IPS DF 6.9 (cell line): ENCODE measurements at places on chromosomes 12 and 14.
A peak's percentile ranks its signal among the peaks of the same experiment; 100 is the strongest.

DNA sequence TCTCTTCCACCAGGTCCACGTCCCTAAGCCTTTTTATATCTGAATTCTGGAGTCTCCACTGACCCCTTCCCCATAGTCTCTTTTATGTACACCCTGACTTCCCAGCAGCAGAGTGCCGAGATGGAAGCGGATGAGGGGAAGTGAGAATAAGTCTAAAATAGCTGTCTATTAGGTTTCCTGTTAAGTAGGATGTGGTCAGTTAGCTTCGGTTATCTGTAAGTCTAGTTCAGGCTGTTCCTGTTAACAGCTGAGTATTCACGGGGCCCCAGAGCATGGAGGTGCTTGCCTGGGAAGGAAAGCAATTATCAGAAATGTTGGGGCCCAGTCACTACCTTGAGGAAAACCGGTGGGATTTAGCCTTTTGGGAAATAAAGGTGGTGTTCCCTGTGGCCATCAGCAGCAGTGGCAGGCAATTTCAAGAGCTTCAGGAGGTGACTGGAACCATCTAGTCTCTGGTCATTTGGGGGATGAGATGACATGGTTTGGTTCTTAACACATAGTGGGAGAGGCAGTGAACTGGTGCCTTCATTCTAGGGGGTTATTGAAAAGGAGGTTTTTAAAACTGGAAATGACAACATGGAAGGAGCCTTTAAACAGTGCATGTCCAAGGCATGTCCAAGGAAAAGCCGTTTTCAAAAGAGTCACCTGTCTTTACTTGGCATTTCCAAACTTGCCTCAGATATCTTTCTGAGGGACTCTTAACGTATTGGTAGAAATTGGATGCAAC, 21.8 kb downstream of the CHST11 start:
- H3K27ac ChIP-seq, result no peak overlapping the region
- no peak overlapping the region for H3K4me3 ChIP-seq
- H3K4me1 ChIP-seq, result no peaks in the 10 kb centered on the region
- H3K36me3 ChIP-seq, result no peaks in the 10 kb centered on the region
- H3K27me3 ChIP-seq, result no peaks in the 10 kb centered on the region

DNA sequence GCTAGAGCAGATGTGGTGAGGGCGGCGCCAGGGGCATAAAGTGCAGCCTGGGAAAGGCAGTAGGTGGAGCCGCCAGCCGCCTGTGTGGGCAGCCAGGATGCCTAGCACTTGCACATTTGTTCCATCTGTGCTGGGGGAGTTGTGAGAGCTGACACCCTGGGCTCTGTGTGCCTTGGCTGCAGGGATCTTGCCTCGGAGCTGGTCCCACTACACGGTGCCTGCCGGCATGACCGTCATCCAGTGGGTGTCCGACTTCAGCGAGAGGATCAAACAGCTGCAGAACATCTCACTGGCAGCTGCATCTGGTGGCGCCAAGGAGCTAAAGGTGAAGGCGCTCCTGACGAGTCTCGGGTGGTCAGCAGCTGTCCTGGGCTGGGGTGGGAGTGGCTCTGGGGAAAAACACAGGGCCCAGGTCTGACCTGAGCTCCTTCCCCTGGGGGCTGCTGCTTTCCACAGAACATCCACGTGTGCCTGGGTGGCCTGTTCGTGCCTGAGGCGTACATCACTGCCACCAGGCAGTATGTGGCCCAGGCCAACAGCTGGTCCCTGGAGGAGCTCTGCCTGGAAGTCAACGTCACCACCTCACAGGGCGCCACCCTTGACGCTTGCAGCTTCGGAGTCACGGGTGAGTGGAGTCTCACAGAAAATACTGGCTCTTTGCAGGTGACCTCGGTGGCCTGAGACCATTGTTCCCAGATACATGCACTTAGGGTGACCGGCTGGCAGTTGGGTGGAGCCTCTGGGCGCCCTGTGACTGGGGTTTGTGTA, 37.4 kb downstream of the HSP90AA1 start:
- H3K4me3 ChIP-seq, result no peak overlapping the region
- no peak for DNase-seq
- no peak overlapping the region for H3K27ac ChIP-seq
- H3K36me3 ChIP-seq, result peaks cover 34% of the 10 kb centered on the region
- no peaks in the 10 kb centered on the region for H3K27me3 ChIP-seq

GRCh38 chr12:69097619-69098368, 141.6 kb upstream of the CPSF6 start:
- no peak overlapping the region for H3K27ac ChIP-seq
- peaks cover 2% of the 10 kb centered on the region; the same call in 1 of the 2 replicates for H3K4me1 ChIP-seq
- no peak overlapping the region for H3K4me3 ChIP-seq
- no peaks in the 10 kb centered on the region for H3K27me3 ChIP-seq
- H3K36me3 ChIP-seq, result no peaks in the 10 kb centered on the region
- DNase-seq, result no peak

DNA sequence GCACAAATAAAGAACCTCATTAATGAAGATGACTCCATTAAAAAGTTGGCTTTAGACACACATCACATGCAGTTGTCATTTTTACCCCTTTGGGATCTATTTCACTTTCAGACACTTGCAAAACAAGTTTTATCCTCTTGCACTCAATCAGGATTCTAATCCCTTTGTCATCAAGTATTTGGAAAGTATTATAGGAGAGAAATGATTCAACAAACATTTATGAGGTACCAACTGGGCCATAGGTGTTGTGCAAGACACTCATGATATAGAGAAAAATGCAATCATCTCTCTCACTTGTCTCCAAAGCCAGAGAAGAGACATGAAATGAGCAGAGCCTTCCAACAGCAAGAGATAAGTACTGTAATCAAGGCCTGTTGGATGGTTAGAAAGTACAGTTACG, 327.7 kb downstream of the RMST start:
- no peak overlapping the region for H3K4me3 ChIP-seq
- no peaks in the 10 kb centered on the region for H3K36me3 ChIP-seq
- H3K4me1 ChIP-seq, result no peaks in the 10 kb centered on the region
- no peak for DNase-seq
- H3K27ac ChIP-seq, result no peak overlapping the region

DNA sequence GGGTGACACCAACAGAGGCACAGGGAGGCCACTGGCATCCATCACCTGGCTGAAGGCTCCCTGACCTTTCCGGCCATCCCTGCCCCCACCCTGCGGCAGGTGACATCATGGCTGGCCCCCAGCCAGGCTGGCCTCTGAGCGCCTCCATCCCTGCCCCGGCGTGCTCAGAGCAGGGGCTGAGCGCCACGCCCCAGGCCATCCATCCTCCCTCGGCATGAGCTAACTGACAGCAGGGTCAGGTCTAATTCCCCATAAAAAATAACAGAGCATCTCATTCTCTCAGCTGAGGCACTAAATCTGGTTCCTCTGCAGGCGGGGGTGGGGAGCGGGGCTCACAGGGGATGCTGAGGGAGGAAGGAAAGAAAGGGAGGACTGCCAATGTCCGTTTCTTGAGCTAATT, 50.7 kb downstream of the PRIMA1 start:
- no peak overlapping the region for H3K4me3 ChIP-seq
- DNase-seq, result no peak
- no peaks in the 10 kb centered on the region for H3K36me3 ChIP-seq
- no peaks in the 10 kb centered on the region for H3K27me3 ChIP-seq
- H3K4me1 ChIP-seq, result no peaks in the 10 kb centered on the region; the same call in 1 of the 2 replicates

DNA sequence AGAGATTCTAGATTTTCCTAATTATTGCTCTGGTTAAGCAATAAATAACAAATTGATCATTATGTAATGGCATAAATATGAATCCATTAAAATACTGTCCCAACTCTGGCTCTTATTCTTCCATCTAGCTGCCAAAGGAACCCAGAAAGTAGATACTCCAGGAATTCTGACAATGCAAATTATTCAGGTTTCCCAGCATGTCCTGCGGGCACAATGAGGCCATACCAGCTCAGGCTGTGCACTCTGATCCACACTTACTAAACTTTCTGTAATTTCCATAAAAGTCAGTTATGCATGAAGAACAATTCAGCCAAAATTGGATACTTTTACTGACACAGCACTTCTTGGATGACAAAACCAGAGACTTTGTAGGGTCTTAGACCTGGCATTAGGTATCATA, 576.3 kb downstream of the KCNH5 start:
- H3K27ac ChIP-seq, result no peak overlapping the region
- H3K36me3 ChIP-seq, result no peaks in the 10 kb centered on the region
- H3K4me3 ChIP-seq, result no peak overlapping the region
- H3K4me1 ChIP-seq, result no peaks in the 10 kb centered on the region
- H3K27me3 ChIP-seq, result no peaks in the 10 kb centered on the region

DNA sequence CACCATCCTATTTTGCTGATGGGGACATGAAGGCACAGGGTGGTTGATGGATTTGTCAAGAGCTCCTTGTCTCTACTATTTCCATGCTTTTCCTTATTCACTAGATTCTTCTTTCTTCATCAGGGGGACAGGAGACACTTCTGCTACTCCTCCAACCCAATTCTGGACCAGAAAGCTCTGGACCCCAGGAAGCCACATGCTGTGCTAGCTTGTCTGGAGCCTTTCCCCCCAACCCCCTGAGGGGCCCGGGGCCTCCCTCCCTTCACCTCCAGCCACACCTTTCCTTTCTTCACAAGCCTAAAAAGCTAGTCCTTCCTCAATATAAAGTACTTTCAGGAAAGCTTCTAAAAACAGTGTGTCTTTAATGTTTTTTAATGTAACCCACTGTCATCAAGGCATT, 75.1 kb upstream of the CAPRIN2 start:
- H3K4me3 ChIP-seq, result no peak overlapping the region
- no peak for DNase-seq
- no peak overlapping the region for H3K27ac ChIP-seq
- no peaks in the 10 kb centered on the region for H3K36me3 ChIP-seq
- no peaks in the 10 kb centered on the region for H3K4me1 ChIP-seq
- no peaks in the 10 kb centered on the region for H3K27me3 ChIP-seq

DNA sequence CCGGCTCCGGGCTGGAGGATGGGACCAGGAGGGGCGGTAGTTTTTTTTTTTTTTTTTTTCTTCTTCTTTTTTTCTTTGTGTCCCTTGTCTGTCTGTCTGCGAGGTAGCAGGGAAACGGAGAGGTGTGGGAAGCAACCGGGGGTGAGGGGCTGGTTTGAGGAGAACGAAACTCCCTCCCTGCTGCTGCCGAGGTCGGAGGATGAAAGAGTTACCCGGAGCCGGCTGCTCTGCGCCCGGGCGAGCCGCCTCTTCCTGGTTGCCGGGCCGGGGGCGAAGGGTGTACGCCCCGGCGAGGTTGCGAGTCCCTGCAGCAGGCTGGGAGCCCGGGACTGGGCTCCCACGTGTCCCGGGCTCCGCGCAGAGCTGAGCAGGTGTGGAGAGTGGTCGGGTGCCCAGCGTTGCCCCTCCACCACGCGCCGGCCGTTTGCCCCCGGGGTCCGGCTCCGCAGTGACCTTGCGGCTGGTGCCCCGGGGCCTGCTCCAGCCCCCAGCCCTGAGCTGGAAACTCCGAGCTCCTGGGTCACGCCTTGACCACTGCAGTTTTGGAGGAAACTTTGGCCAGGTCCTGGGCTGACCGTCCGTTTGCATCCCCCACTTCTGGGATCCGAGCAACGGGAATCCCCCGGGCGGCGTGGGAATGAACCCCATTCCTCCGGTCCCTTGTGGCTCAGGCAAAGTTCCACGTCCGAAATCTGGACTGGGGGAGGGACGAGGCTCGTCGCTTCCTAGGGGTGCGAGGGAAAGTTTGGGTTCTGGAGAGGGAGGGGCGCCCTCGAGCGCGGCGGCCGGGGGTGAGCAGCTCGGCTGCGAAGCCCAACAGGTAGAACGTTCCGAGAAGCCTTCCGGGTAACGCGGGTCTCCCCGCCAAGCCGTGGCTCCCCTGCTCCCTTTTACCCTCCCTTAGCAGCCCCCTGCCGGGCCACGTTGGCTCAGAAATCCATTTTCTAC, 1.3 kb downstream of the CHST11 start:
- no peaks in the 10 kb centered on the region for H3K4me1 ChIP-seq
- peak overlapping the region; percentile 84 for H3K4me3 ChIP-seq
- no peak for DNase-seq
- H3K36me3 ChIP-seq, result no peaks in the 10 kb centered on the region
- H3K27ac ChIP-seq, result no peak overlapping the region

GRCh38 chr12:57741844-57742738, 2.7 kb upstream of the TSPAN31 start:
- peaks cover 31% of the 10 kb centered on the region for H3K27me3 ChIP-seq
- DNase-seq, result no peak
- peaks cover 3% of the 10 kb centered on the region; the same call in 1 of the 2 replicates for H3K36me3 ChIP-seq
- H3K27ac ChIP-seq, result no peak overlapping the region
- H3K4me1 ChIP-seq, result peaks cover 1% of the 10 kb centered on the region; the same call in 1 of the 2 replicates
- no peak overlapping the region for H3K4me3 ChIP-seq

DNA sequence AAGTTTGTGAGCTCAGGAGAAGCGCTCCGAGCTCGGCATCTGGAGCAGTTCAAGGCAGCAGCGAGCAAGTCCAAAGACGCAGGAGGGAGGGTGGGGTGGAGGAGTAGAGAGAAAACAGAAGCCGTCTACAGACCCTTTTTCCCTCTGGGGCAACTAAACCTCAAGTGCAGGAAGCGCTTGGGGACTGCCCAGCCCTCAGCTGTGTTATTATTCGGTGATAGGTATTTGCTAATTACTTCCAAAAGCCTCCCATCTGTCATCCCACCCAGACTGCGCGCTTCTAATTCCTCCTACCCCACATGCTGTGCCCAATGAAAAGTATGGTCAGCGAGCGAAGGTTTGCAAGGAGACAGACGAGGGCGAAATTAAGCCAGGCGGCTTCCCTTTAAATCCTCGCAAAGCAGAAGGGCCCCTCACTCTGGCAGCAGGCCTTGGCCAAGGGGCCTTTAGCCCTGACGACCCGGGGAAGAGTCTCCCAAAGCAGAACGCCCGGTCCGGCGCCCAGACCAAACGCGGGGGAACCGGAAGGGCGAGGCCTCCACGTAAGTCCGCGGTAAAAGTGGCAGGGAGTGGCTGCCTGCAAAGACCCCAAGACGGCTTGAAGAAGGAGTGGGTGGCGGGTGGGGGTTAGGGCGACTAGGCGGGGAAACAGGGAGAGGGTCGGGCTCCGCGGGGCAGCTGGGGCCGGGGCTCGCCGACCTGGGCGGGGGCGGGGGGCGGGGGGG, 507 bp upstream of the CD9 start:
- no peaks in the 10 kb centered on the region for H3K27me3 ChIP-seq
- H3K4me1 ChIP-seq, result peaks cover 17% of the 10 kb centered on the region
- H3K36me3 ChIP-seq, result peaks cover 3% of the 10 kb centered on the region; the same call in 1 of the 2 replicates
- no peak for DNase-seq

DNA sequence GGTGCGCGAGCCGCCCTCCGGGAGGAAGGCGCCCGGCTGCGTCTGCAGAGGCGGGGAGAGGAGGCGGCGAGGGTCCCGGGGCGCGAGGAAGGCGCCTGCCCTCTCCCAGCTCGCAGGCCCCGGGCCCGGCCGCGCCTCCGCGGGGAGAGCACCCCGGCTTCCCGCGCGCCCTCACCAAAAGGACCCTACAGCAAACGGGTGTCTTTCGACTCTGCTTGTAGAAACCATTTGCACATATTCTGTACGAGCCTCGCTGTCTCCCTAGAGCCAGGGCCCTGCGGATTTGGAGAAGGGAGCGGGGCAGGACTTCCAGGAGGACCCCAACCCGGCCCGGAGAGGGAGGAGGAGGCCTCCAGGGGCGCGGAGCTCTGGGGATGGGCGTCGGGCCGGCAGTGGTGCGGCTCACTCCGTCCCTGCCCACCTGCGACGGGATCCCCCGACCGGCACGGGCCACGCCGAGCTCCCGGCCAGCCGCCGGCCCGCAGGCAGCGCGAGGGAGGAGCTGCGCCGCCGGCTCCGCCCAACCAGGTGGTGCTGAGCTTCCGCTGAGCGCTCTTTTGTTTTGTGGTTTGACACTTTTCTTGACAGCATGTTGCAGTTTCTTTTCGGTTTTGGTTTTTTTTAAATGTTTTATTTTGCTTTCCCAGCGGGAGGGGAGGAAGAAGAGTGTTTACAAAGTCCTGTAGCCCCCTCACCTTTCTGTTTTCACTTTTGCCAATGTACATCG, 103.3 kb upstream of the FKBP4 start:
- no peaks in the 10 kb centered on the region for H3K36me3 ChIP-seq
- DNase-seq, result no peak
- H3K27me3 ChIP-seq, result no peaks in the 10 kb centered on the region
